ENCODE measurements at places on chromosomes 7 and 10. TPM values are rescaled to one million over a fixed set of nuclear protein-coding genes. Genes with fewer than 3 reads are reported as not detected.

GRCh38 chr7:37429435-37429791 is 19.3 kb downstream of the ELMO1 start:
- no peak for DNase-seq

The NOC3L gene
- total RNA-seq, result 45.5 TPM

- no peak for DNase-seq
Measured at GRCh38 chr10:22043327-22043633, 39.8 kb upstream of the DNAJC1 start.

GRCh38 chr10:16458166-16458955 is 21.6 kb downstream of the PTER start:
- DNase-seq, result no peak

The C10orf105 gene
- total RNA-seq, result not detected

- no peak for DNase-seq
Measured at GRCh38 chr10:60495338-60496055, 105.8 kb upstream of the ANK3 start.

DNA sequence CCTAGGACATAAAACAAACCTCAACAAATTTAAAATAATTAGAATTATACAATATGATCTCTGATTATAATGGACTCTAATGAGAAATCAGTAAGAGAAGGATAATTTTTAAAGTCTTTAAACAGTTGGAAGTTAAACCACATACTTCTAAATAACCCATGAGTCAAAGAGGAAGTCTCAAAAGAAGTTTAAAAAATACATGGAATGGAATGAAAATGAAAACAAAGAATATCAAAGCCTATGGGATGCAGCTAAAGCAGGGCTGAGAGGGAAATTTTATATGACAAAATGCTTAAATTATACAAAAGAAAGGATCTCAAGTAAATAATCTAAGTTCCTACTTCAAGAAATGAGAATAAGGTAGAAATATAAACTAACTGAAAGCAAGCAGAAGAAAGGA is 460.5 kb downstream of the RPS24 start:
- no peak for DNase-seq

The LDB3 gene
- total RNA-seq, result 0.20 TPM

- DNase-seq, result no peak
Measured at GRCh38 chr10:58106211-58107035, 161.3 kb downstream of the IPMK start.

GRCh38 chr10:52906046-52906445 is 133.5 kb upstream of the MBL2 start:
- no peak for DNase-seq

- DNase-seq, result no peak
Measured at GRCh38 chr7:7569615-7570014, 2.9 kb downstream of the MIOS start.

The SPDYE6 gene
- total RNA-seq, result not detected

GRCh38 chr7:128356546-128357216 is 4.8 kb downstream of the PRRT4 start:
- DNase-seq, result no peak

The CRHR2 gene
- not detected for total RNA-seq

The OPN1SW gene
- not detected for total RNA-seq

DNA sequence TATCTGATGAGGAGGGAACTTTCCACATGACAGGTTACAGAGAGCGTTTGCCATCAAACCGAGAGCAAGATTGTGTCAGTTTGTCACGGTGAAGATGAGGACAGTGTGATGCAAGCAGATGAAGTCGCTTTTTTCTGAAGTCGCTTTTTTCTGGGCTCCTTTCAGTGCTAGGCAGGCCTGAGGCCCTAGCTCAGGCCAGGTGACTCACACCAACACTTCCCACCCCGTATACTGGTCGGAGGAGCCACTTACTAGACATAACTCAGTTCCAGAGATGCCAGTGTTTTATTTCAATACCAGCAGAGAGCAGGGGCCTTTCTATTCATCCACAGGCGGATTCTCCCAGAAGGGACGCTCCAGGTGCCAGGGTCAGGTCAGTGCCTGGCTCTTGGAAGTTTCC is 58.9 kb downstream of the SFMBT2 start:
- no peak for DNase-seq

DNA sequence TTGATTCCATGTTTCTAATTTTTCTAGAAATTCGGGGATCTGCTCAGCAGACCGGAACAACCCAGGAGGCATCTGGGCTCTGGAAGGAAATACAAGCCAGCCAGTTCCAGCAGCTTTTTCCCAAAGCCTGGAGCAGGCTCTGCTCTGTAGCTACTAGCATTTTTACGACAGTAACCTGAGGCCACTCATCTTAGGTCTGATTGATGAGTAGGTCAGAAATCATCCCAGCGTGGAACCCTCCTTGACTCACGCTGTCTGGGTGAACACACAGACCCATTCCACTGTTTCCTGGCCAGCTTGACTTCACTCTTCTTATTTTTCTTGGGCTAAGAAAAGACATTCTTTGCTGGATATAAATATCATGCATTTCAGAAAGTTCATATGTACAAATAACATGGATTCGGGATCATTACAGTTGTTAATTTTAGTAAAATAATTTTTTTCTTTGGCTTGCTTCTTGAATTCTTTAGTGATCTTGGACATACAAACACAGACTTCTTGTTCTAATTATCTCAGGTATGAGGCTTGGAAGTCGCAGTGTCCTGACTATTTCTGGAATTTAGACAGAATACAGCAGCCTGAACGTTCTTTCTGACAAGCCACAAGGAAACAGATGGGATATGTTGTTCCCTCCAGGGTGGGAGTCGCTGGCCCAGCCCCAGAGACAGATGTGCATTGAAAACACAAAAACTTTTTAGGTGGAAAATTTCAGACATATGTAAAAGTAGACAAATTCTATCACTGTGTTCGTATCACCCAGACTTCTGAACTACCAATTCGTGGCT is 54.6 kb upstream of the PITRM1 start:
- DNase-seq, result peak; percentile 60

GRCh38 chr10:108801775-108802517 is 1121.4 kb downstream of the XPNPEP1 start:
- DNase-seq, result no peak

- DNase-seq, result no peak
Measured at GRCh38 chr10:23523251-23523650, 84.4 kb downstream of the OTUD1 start.

GRCh38 chr7:151588982-151589381 is 69.3 kb upstream of the RHEB start:
- DNase-seq, result no peak

- no peak for DNase-seq
Measured at GRCh38 chr10:124696446-124697392, 47.5 kb downstream of the FAM53B start.

- DNase-seq, result no peak
Measured at GRCh38 chr7:78023191-78023590, 224.6 kb downstream of the PHTF2 start.

The TUBB8 gene
- total RNA-seq, result 0.39 TPM

The PLA2G12B gene
- total RNA-seq, result not detected

GRCh38 chr10:100817268-100817839 is 72.0 kb downstream of the PAX2 start:
- DNase-seq, result no peak

DNA sequence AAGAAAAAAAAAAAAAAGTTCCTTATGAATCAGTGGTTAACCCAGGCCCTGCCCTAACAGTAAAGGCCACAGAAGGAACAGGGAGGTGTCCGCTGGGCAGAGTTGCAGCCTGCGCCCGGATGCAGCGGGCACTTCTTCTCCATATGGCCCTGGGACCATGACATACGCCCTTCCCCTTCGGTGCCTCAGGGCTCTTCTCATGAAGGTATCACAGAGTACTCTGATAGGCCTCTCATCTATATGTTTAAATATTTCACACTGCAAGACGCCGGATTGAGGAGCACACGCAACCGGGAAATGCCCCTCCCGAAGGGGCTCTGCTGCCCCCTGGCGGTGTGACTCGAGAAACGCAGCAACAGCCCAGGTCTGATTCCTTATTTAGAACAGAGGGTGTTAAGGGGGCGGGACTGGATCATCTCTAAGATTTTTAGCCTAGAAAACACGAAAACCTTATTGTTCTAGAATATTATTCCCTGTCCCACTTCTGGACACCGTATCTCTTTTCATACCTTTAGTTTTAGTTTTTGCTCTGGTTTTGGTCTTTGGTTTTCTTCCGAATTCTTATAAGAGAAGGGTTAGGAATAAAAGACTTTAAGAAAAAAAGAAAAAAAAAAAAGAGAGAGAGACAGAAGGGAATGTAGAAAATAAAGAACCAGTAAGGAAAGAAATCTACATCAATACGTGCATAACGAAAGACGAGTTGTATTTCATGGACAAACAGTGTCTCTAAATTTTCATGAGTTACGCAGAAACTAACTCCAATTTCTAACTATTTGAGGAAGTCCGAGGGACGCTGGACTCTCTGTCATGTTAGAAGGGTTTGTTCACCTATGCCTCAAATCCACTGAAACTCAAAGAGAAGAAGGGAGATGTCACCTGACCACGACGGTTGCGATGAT is 12.0 kb downstream of the DAGLB start:
- DNase-seq, result no peak

GRCh38 chr10:33265621-33266020 is 68.8 kb downstream of the NRP1 start:
- no peak for DNase-seq

DNA sequence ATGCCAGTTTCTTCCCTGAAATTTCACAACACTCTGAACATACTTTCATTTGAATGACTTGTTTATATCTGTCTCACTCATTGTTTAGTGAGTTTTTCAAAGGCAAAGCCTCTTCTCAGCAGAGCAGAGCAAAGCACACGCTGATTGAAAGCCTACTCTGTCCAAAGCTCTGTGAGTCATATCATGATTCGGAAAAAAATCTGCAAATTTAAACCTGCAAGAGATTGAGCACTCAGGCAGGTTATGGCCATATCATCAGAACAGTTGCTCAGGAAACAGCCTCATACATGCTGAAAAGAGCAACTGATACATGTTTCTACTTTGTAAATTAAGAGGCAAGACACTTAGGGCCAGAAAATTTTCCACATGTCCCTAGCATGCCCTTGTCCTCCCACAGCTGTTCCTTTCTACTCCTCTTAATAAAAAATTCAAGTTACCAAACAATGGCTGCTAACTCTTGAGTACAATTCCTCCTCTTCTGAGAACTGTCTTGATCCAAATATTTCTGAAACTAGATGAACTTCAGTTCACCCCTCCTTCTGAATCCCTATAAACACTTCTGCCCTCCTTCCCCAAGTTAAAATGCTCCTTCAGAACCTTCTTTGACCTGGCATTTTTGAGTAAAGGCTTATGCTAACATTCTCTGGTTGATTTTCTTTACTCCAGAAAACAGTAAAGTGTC is 140.6 kb upstream of the HPS1 start:
- DNase-seq, result no peak

The INTS1 gene
- total RNA-seq, result 167 TPM

GRCh38 chr7:78279457-78279856 is 480.9 kb downstream of the PHTF2 start:
- no peak for DNase-seq

DNA sequence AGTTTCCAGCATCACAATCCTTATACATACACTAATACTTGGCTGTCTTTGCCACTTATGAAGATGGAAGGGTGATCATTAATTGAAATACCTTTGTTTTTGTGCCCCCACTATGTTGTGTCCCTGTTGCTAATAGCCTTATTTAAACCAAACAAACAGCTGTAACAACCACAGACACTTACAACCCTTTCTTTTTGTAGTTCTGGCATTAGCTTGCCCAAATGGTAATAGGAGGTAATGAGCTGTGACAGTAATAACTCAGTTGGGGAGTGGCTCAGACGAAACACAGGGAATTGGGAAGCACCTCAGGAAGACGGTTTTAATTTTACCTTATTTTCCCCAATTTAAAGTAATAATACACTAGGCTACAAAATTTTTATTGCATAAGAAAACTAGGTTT is 83.4 kb downstream of the MDFIC start:
- DNase-seq, result no peak

The AZGP1 gene
- 1.1 TPM for total RNA-seq

The GPR15LG gene
- not detected for total RNA-seq

- no peak for DNase-seq
Measured at GRCh38 chr7:151311294-151311864, 30.2 kb upstream of the NUB1 start.

The RARRES2 gene
- 2.1 TPM for total RNA-seq

GRCh38 chr10:127408733-127409132 is 140.4 kb upstream of the NPS start:
- no peak for DNase-seq

The OR2A12 gene
- not detected for total RNA-seq

- DNase-seq, result no peak
Measured at GRCh38 chr10:84196083-84196482, 1.7 kb downstream of the CDHR1 start.

The CTAGE15 gene
- total RNA-seq, result 1.2 TPM

- DNase-seq, result peak; percentile 7
Measured at GRCh38 chr7:102044984-102045673, 227.7 kb downstream of the CUX1 start.

Measured in HCT116 (cell line).